NCI-H1436 treated with DMSO at 0.1 percent for 48 hours (cell line): ENCODE measurements at places on chromosomes 6 and 20.
A peak's percentile ranks its signal among the peaks of the same experiment; 100 is the strongest.

- DNase-seq, result no peak
These were observed at the start of gene OPRL1 for GRCh38 chr20:64080013-64080812. Gene OPRL1 (plus strand): TSS chr20:64080082. CDS start chr20:64092721, 12,639 bp downstream.

DNA sequence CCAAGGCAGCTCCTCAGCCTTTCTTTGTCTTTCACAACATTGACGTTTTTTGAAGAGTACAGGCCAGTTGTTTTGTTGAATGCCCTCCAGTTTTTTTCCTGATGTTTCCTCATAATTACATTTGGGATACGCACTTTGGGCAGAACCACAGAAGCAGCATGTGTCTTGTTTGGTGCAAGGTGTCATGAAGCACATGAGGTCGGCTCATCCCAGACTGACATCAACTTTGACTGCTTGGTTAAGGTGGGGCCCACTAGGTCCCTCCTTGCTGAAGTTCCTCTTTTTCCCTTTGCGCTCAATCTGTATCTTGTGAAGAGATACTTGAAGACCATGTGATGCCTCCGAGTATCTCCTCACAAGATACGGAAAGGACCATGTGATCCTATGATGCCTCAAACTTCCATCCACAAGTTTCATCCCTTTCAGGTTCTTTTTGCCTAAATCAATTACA, 10.5 kb downstream of the SNAI1 start:
- DNase-seq, result no peak

GRCh38 chr6:125173341-125174095, 19.9 kb downstream of the TPD52L1 start:
- DNase-seq, result no peak

- no peak for DNase-seq
These were observed 59.3 kb downstream of the DLL1 start for GRCh38 chr6:170231293-170232185.

- no peak for DNase-seq
These were observed 25.7 kb upstream of the MYO6 start for GRCh38 chr6:75723382-75723781.

GRCh38 chr20:64161356-64162238, 2.7 kb upstream of the MYT1 start:
- DNase-seq, result no peak

GRCh38 chr6:85913001-85913400, 270.3 kb upstream of the SYNCRIP start:
- DNase-seq, result no peak

DNA sequence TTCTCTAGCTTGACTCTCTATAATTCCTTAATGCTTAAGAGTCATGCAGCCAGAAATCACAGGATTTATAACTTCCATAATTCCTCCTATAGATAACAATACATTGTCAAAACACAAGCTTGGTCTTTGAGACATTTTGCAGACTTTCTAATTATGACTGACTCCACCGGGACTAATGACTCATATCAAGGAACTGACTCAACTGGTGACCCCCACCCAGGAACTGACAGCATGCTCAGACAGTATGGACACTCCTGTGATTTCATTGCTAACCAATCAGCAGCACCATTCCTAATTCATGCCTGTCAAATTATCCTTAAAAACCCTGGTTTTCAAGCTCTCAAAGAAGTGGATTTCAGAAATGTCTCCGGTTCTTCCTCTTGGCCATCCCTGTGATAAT, 670.5 kb upstream of the IMPG1 start:
- DNase-seq, result no peak

- no peak for DNase-seq
These were observed 9.8 kb upstream of the POM121L2 start for GRCh38 chr6:27321901-27322300.

GRCh38 chr6:117976030-117976651, 69.1 kb downstream of the SLC35F1 start:
- peak; percentile 16 for DNase-seq

DNA sequence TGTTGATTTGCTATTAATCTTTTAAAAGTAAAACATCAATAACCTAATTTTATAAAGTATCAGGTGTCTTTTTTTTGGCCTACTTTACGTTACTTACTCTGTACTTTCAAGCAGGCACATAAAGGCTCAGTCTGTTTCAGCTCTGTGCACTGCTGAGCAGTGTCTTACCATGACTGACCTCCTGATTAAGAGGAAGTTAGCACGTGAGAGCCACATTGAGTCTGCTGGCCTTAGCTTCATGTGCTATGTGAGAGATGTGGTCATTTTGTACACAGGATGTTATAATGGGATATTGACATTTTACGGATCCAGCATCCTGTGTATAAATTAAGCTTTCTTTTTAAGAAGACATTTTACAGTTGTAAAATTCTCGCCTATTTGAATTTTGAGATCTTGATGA, 31.9 kb downstream of the ARID1B start:
- no peak for DNase-seq

- DNase-seq, result no peak
These were observed 222.8 kb downstream of the KCNQ5 start for GRCh38 chr6:72844614-72845013.

DNA sequence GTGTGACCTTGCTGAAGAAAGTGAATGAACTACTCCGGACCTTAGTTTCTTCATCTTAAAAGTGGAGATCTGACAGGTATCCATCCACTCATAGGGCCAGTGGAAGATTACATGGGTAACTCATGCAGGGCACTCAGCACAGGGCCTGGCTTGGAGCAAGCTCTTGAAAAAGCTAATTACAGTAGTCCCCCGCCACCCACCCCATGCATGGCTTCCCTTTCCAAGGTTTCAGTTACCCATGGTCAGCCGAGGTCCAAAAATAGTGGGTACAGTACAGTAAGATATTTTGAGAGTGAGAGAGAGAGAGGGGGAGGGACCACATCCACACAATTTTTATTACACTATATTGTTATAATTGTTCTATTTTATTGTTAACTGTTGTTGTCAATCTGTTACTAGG, 7.1 kb upstream of the PMEPA1 start:
- DNase-seq, result no peak

DNA sequence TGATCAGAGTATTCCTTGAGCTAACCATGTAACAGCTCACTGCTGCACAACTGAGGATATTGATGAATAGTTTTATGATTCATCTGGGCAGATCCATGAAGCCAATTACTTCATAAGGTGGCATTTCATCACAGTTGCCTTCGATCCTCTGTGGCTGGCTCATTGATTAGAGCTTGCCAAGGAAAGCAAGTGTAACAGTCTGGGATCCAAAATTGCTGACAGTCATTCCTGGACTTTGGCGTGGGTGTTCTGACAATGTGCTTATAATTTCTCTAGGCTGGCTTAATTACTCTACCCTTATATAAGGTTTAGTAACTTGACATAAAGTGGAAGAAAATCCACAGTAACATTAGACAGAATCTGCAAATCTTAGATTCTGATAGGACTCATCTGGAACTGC, 551.3 kb upstream of the CDH4 start:
- DNase-seq, result no peak

GRCh38 chr6:69627625-69628024, 169.2 kb downstream of the LMBRD1 start:
- DNase-seq, result no peak
